Muscle of leg (tissue), 16 donors: ENCODE measurements at places on chromosomes 7 and 10. TPM values are rescaled to one million over a fixed set of nuclear protein-coding genes. Genes with fewer than 3 reads are reported as not detected.

GRCh38 chr10:12500381-12501303 is 151.3 kb downstream of the CAMK1D start:
- H3K27ac ChIP-seq, result no peak overlapping the region
- no peaks in the 10 kb centered on the region for H3K27me3 ChIP-seq

The CD36 gene
- 300 TPM for total RNA-seq

- peaks cover 13% of the 10 kb centered on the region for H3K4me1 ChIP-seq
- DNase-seq, result no peak
- H3K36me3 ChIP-seq, result no peaks in the 10 kb centered on the region
- H3K27me3 ChIP-seq, result no peaks in the 10 kb centered on the region
Measured at GRCh38 chr10:6719561-6719960, 139.5 kb upstream of the PRKCQ start.

The SPDYE1 gene
- not detected for total RNA-seq

- no peaks in the 10 kb centered on the region for H3K36me3 ChIP-seq
- no peak overlapping the region for H3K27ac ChIP-seq
Measured at GRCh38 chr10:84286695-84287094, 41.7 kb upstream of the CCSER2 start.

GRCh38 chr7:142872106-142872675 is 13.4 kb downstream of the TRPV6 start:
- H3K27ac ChIP-seq, result no peak overlapping the region
- H3K36me3 ChIP-seq, result no peaks in the 10 kb centered on the region
- H3K27me3 ChIP-seq, result peaks cover 3% of the 10 kb centered on the region
- DNase-seq, result no peak
- H3K4me3 ChIP-seq, result no peak overlapping the region

DNA sequence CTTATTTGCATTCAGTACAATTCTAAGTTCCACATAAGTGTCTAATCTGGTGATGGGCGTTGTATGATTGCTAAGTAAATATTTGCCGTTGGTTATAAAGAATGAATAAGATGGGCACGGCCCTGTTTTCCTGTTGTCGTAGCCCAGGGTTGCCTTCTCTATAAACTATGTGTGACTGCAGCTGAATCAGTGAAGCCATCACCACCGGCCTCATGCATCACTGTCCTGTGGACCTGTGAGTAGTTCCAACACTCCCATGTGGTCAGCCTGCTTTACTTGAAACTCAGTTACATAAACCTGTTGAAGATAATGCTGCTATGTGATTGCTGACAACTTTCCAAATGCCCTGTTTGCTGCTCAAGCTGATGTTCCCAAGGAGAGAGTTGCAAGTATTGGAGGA is 21.6 kb upstream of the KLF6 start:
- H3K27me3 ChIP-seq, result no peaks in the 10 kb centered on the region
- peak overlapping the region; percentile 17 for H3K27ac ChIP-seq
- no peak for DNase-seq
- no peaks in the 10 kb centered on the region for H3K36me3 ChIP-seq

The ANKRD26 gene
- 11.7 TPM for total RNA-seq

- no peak for DNase-seq
- peaks cover 13% of the 10 kb centered on the region for H3K4me1 ChIP-seq
- no peak overlapping the region for H3K4me3 ChIP-seq
- H3K36me3 ChIP-seq, result peaks cover 40% of the 10 kb centered on the region
- H3K27me3 ChIP-seq, result peaks cover 6% of the 10 kb centered on the region
Measured at GRCh38 chr7:149735181-149735602, 38.2 kb downstream of the ZNF467 start.

The PON1 gene
- 0.31 TPM for total RNA-seq

- H3K27me3 ChIP-seq, result no peaks in the 10 kb centered on the region
- H3K4me3 ChIP-seq, result no peak overlapping the region
Measured at GRCh38 chr7:123346766-123347165, 147.0 kb upstream of the SLC13A1 start.

DNA sequence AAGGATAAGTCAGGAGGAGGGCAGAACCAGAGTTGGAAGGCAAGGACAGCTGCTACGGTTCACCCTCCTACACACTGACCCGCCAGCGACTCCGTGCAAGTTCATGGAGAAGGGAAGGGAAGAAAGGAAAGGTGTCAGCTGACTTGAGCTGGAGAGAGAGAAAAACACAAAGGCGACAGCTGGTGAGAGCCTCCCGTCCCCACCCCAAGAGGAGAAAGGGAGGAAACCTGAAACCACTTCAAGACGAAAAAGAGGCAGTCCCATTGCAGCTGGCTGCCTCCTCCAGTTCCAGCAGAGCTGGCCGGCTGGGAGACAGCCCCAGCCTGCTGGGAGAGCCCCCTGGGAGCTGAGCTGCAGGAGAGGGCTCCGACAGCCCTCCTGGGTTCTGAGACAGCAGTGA is 75.2 kb downstream of the PARD3 start:
- H3K27ac ChIP-seq, result peak overlapping the region; percentile 82
- no peaks in the 10 kb centered on the region for H3K36me3 ChIP-seq
- peaks cover 32% of the 10 kb centered on the region for H3K4me1 ChIP-seq

DNA sequence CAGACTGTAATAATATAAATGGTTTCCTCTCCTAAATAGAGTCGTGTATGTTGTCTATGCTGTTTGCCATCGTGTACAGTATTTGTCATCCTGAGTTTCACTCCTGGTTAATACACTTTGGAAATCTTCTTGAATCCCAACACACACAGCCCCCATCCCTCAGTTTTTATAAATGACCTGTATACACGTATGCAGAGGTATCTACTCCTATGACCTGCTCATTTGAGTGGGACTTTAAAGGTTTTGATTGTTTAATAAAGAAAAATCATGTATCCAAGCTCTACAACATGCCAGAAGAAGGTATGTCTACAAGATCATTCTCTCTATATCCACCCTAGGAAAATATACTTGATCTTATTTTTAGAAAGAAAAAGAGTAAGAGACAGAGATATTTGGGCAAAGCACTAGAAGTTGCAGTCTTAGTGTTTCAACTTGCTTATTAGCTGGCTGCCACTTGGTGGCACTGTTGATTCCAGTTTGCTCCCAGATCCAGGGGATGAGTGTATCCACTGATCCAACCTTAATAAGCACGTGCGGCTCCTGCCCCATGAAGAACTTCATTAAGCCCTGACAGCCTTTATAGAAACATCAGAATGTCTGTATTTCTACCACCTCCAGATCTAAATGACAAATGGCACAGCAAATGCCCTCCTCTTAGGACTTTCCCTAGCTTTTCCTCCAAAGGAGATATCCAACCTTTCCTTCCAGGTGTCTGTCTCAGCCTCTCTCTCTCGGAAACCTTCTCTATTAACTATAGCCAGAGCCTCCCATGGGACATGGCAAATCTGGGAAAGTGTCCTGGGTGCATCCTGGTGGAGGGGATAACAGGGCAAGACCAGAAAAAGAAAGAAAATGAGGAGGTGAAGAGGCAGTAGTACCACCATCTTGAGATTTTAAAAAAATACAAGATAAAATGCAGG is 181.6 kb upstream of the NEBL start:
- no peak overlapping the region for H3K4me3 ChIP-seq
- DNase-seq, result peak; percentile 85
- H3K36me3 ChIP-seq, result no peaks in the 10 kb centered on the region
- no peaks in the 10 kb centered on the region for H3K27me3 ChIP-seq
- H3K4me1 ChIP-seq, result no peaks in the 10 kb centered on the region

The GDF10 gene
- total RNA-seq, result 0.98 TPM

GRCh38 chr7:3300221-3300650 is 816 bp upstream of the SDK1 start:
- peaks cover 19% of the 10 kb centered on the region for H3K27me3 ChIP-seq
- DNase-seq, result peak; percentile 19
- peak overlapping the region; percentile 21 for H3K4me3 ChIP-seq
- H3K36me3 ChIP-seq, result no peaks in the 10 kb centered on the region

GRCh38 chr10:62021128-62021665 is 119.7 kb downstream of the ARID5B start:
- no peaks in the 10 kb centered on the region for H3K27me3 ChIP-seq
- no peak overlapping the region for H3K4me3 ChIP-seq
- no peaks in the 10 kb centered on the region for H3K36me3 ChIP-seq
- DNase-seq, result no peak

The VTI1A gene
- total RNA-seq, result 23.5 TPM

The EPO gene
- not detected for total RNA-seq

The PRRT4 gene
- total RNA-seq, result 7.8 TPM

DNA sequence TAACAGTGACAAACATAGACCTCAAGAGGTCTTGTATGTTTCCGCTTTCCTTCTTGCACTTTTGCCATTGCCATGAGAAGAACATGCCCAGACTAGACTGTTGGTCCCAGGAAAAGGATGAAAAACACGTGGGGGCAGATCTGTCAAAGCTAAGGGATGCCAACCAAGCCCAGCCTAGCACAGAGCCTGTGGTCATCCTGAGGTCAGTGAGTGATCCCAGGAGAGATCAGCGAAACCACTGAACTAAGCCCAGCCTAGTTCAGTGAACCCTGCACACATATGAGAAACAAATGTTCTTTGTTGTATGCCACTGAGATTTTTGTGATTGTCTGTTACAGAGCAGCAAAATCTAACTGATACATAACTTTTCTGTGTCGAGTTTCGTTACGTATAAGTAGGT is 718.8 kb downstream of the MAGI2 start:
- no peak overlapping the region for H3K27ac ChIP-seq
- no peaks in the 10 kb centered on the region for H3K27me3 ChIP-seq
- no peaks in the 10 kb centered on the region for H3K36me3 ChIP-seq

The STEAP2 gene
- 7.1 TPM for total RNA-seq

DNA sequence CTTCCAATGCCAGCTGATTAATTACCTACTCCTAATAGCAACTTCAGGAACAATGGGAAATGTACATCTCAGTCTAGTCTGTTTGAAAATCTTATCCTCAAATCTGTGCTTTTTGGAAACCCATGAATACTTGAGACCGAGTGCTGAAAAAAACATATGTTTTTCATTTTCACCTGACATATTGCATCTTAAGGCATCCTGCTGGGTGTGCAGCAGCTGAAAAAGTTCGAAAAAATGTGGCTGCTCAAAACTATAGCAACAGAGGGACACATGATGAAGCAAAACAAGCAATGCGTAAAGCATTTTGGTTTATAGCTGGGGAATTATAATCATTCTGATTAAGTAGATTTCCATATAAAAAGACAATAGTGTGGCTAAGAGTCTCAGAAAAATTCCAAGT is 218.0 kb downstream of the CREB5 start:
- H3K4me1 ChIP-seq, result peaks cover 35% of the 10 kb centered on the region
- peak overlapping the region; percentile 86 for H3K27ac ChIP-seq
- peaks cover 2% of the 10 kb centered on the region for H3K36me3 ChIP-seq
- no peak overlapping the region for H3K4me3 ChIP-seq
- no peaks in the 10 kb centered on the region for H3K27me3 ChIP-seq
- DNase-seq, result peak; percentile 95

DNA sequence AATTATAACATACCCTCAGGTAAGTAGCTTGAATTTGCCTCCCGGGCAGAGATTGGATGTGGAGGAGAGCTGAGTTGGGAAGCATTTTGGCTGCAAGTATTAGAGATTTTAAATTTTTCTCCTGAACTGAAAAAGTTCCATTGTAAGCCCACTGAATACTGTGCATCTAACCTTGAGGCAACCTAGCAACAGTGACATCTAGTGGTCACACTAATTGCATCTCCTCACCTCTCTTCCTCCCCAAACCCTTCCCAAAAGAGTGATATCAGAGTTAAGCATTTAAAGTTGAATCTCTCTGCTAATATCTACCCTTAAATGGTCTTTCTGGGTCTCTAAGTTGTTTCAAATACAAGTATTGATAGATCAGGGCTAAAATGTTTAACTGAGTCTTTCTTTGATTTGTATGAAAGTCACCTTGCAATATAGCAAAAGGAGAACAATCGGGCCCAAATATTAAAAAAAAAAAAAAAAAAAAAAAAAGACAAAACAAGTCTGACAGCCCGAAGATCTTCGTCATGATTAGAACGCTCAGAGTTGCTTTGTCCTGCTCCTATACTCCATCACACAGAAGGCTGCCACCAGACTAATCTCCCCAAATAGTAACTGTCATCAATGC is 40.4 kb upstream of the DLX5 start:
- no peaks in the 10 kb centered on the region for H3K27me3 ChIP-seq
- no peak overlapping the region for H3K27ac ChIP-seq
- DNase-seq, result peak; percentile 46
- H3K36me3 ChIP-seq, result no peaks in the 10 kb centered on the region

DNA sequence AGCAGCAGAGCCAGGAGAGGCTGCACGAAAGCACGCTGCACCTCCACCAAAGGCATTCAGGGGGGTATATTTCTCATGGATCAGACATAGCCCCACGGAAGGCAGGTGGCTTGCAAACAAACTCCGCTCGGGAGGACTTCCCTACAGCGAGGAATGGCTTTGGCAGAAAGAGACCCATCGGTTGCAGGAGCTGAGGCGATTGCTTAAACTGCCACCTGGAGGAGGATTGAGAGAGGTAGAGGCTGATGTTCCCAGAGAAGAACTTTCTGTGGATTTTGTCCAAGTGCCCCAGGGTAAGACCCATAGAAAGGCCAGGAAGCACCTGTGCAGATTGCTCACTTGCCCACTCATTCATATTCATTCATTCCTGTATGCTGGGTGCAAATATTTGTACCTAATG is 89.1 kb downstream of the NEUROD6 start:
- no peak for DNase-seq
- no peak overlapping the region for H3K27ac ChIP-seq
- H3K4me3 ChIP-seq, result no peak overlapping the region
- peaks cover 2% of the 10 kb centered on the region for H3K27me3 ChIP-seq
- H3K36me3 ChIP-seq, result no peaks in the 10 kb centered on the region

DNA sequence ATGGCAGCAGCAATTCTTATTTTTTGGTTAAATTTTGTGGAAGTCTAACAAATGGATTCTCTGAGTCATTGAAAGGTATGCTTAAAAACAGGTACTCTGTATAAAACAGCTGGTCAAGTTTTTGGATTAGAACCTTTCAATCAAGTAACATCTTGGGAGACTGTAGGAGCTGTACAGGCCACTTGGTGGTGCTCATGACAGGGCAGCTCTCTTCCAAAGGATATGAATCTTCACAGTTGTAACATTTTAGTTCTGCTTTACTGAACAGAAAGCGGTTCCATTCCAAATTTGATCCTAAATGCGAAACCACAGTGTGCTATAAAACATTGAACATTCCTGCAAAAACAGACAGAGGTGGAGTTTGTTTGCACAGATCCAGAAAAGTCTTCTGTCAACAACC is 44.5 kb upstream of the AGR3 start:
- no peaks in the 10 kb centered on the region for H3K36me3 ChIP-seq
- no peaks in the 10 kb centered on the region for H3K27me3 ChIP-seq
- DNase-seq, result peak; percentile 38
- no peaks in the 10 kb centered on the region for H3K4me1 ChIP-seq

The GPR22 gene
- 0.04 TPM for total RNA-seq

DNA sequence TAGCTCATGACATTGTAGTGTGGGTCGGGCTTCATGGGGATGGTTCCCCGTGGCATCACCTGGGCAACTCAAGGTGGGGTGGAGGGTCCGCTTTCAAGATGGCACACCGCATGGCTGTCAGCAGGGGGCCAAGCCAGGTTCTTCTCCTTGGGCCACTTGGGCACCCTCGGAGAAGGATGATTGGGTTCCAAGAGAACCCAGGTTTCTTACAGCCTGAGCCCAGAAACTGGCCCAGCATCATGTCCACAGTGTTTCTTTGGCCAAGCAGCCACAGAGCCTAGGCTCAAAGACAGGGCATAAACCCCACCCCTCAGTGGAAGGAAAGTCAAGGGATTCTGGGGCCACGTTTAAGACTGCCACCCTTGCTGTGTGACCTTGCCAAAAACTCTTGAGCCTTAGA is 110.6 kb downstream of the PTPN20 start:
- H3K27me3 ChIP-seq, result no peaks in the 10 kb centered on the region
- H3K4me1 ChIP-seq, result peaks cover 29% of the 10 kb centered on the region
- no peak overlapping the region for H3K4me3 ChIP-seq
- H3K27ac ChIP-seq, result no peak overlapping the region
